K562 (cell line): ENCODE measurements at places on chromosomes 5 and 9. TPM values are rescaled to one million over a fixed set of nuclear protein-coding genes. Genes with fewer than 3 reads are reported as not detected.
A peak's percentile ranks its signal among the peaks of the same experiment; 100 is the strongest.

SLC6A3 gene
- not detected in 2 replicates for total RNA-seq

DNA sequence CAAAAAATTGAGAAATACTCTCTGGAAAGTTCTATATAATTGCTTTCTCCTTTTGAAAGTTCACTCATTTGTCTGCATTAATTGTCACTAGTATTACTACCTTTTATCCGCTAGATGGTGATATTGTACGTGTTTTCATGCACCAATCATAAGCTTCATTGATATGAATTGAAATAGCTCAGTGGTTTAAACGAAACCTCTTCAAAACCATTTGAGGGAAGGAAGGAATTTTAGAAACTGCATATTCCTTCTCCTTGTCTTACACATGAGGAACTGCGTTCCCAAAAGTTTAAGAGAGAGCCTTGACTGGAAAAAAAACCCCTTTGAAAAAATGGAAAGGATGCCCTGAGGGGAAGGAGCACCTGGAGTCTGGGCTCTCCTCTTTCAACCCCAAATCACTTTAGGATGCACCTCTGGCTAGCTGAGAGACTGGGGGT lies 98.6 kb downstream of the YTHDC2 start:
- peak; percentile 50 for DNase-seq

MYMK gene
- not detected in 2 replicates for total RNA-seq

NMUR2 gene
- total RNA-seq, result not detected in 2 replicates

DNA sequence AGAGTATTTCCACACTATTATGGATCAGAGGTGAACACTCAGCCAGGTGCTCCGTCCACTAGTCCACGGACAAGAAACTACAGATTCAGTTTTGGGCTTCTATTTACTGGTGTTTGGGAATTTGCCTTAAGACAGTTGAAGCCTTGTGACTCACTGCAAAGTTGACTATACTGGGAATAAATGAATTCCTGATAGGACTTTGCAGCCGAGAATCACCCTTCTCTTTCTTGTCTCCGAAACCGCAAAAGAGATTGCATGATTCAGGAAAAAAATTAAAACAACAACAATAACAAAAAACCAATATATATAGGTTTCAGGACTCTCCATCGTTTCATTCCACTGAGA lies 716 bp downstream of the TMEM171 start:
- DNase-seq, result no peak

GRCh38 chr5:18553269-18553668 lies 919.0 kb downstream of the TAF11L14 start:
- DNase-seq, result no peak

DNA sequence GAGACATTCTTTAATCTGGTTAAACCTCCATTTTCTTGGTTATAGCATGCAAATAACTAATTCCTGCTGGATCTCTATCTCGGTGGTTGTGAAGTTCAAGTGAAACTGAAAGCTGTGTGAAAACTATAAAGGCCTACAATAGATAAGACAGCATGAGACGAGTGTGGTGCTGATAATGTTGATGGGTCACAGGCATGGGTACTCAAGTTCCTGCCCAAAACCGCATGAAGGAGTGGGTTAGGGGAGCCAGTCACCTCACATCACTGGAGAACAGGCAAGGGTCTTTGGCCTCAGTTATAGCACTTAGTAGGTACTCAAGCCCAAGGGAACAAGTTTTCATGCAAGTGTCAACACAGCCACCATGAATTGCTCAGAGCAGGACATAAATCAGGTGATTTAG lies 16.7 kb downstream of the HMHB1 start:
- no peak for DNase-seq

IFNA21 gene
- not detected in 2 replicates for total RNA-seq

GRCh38 chr5:64074533-64074932 lies 91.1 kb upstream of the RNF180 start:
- DNase-seq, result peak; percentile 13

NUP188 gene
- total RNA-seq, result 123 and 135 TPM in 2 replicates

NR2F1-AS1 gene
- total RNA-seq, result not detected in 2 replicates

- DNase-seq, result no peak
These were observed 523.1 kb downstream of the EFNA5 start for GRCh38 chr5:107147589-107147988.

- no peak for DNase-seq
These were observed 72.7 kb upstream of the RGMB start for GRCh38 chr5:98700730-98701129.

MEIKIN gene
- not detected in 2 replicates for total RNA-seq

GRCh38 chr5:132905938-132906337 lies 32.5 kb downstream of the LEAP2 start:
- no peak for DNase-seq

PRLR gene
- total RNA-seq, result 0.02 and 0.25 TPM in 2 replicates

DNA sequence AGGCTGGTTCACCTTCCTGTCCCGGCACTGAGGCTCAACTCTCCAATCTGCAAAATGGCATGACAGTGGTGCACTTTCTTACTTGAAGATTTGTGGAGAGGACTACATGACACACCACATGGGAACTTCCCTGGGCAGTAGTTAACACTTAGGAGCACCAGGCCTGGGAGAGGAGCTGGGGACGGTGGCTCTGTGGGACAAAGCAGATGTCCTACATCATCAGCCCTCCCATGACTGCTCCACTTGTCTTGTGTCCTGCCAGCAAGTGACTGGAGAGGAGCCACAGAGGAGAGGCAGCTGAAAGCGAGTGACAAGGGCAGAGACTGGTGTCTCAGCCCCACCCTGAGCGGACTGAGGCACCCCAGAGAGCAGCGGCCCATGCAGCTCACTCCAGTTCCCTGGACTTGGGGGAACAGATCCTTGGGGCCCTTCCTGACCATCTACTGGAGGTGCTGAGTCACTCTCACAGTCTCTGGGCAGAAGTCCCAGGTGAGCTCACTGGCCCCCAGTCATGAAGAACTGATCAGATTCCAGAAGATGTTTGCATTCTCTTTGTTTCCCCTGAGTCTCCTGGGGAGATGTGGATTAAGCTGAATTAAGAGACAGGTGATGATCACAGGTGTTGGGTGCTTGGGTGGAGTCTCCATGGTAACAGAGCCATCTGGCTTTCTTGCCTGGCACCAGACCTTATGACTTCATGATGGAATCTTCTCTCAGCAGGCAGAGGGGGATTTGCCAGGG lies 13.2 kb upstream of the SLC25A48 start:
- no peak for DNase-seq

- no peak for DNase-seq
These were observed 118.9 kb downstream of the PAM start for GRCh38 chr5:102874054-102874453.

SCAI gene
- 6.9 and 9.4 TPM in 2 replicates for total RNA-seq

FCN1 gene
- total RNA-seq, result not detected in 2 replicates

GRCh38 chr5:62727861-62728260 lies 149.2 kb downstream of the LRRC70 start:
- DNase-seq, result no peak

DNA sequence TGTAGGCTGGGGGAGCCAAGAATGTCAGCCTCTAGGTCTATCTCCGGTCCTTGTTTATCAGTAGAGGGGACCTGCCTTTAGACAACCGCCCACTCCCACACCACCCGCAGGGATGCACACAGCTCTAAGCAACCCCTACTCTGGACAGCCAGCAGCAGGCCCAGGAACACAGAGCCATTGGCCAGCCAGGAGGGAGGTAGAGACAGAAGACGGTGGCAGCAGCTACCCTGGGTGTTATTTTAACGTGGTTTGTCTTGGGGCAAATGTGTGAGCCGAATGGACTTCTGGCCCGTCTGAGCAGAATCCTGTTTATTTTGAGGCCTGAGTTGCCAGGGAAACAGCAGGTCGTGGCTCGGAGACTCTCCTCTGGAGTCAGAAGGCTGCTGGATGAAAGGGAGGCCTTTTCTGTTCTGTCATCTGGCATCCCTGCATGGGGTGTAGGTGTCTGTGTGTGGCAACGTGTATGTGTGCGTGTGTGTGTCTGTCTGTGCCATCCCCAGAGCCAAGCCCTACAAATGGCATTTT lies 382 bp upstream of the FGF1 start:
- no peak for DNase-seq

- no peak for DNase-seq
These were observed 21.9 kb downstream of the STXBP1 start for GRCh38 chr9:127634021-127634420.

- DNase-seq, result no peak
These were observed 132.4 kb downstream of the EFNA5 start for GRCh38 chr5:107538331-107538730.

DNA sequence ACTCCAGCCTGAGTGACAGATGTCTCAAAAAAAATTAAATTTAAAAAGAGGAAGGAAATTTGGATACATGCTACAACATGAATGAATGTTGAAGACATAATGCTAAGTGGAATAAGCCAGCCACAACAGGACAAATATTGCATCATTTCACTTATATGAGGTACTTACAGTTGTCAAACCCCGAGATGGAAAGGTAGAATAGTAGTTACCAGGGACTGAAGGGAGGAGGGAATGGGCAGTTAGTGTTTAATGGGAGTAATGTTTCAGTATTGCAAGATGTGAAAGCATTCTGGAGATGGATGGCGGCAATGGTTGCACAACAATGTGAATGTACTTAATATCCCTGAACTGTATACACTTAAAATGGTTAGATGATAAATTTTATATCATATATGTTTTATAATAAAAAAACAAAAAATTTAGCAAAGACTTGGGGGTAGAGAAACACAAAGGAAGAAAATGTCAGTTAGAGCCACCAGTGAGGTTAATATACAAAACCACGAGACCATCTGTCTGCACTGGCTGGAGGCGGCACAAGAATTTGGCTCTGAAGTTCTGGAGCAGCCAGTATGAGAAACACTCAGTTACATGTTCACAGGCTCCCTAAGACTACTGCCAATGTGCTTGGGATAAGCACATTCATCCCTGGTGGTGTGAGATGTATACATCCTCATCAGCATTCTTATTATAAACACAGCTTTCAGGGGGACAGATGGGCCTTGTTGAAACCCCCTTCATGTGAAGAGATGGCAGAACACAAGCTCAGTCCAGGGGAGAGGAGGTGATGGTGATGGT lies 37.0 kb upstream of the RPS23 start:
- DNase-seq, result no peak

ATP10B gene
- total RNA-seq, result 0.04 and 0.07 TPM in 2 replicates

- no peak for DNase-seq
These were observed 30.5 kb upstream of the LRRC70 start for GRCh38 chr5:62547945-62548630.

- DNase-seq, result no peak
These were observed 151.0 kb upstream of the PAPPA start for GRCh38 chr9:116002624-116003023.

KCNV2 gene
- total RNA-seq, result not detected in 2 replicates

CAMK4 gene
- total RNA-seq, result 0.27 and 0.35 TPM in 2 replicates

DNA sequence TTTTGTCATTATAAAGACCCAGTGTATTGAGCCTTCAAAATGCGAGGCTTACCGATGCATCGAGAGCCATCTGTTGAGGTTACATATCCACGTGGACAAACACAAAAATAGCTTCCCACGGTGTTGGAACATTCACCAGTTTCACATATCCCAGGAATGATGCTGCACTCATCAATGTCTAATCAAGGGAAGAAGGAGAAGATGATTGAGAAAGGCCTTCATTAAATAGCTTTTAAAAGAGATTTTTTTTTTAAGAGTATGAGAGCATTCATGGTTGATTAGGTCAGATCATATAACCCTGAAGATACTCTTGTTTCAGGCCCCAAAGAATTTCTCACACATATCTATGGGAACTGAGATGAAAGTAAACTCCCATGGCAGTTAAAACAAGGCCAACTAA lies 129.4 kb downstream of the FBN2 start:
- no peak for DNase-seq

ANKS6 gene
- 72.2 and 74.5 TPM in 2 replicates for total RNA-seq

GRCh38 chr5:119743927-119744326 lies 114.6 kb downstream of the FAM170A start:
- DNase-seq, result peak; percentile 69

UBE2R2 gene
- total RNA-seq, result 20.5 and 22.5 TPM in 2 replicates

- DNase-seq, result no peak
These were observed 66.8 kb upstream of the IL7R start for GRCh38 chr5:35789732-35790456.

- DNase-seq, result peak; percentile 46
These were observed 106.3 kb upstream of the SSBP2 start for GRCh38 chr5:81856948-81857928.

ENTREP1 gene
- 0.09 TPM in 1 of 2 replicates, not detected in the other for total RNA-seq

DNA sequence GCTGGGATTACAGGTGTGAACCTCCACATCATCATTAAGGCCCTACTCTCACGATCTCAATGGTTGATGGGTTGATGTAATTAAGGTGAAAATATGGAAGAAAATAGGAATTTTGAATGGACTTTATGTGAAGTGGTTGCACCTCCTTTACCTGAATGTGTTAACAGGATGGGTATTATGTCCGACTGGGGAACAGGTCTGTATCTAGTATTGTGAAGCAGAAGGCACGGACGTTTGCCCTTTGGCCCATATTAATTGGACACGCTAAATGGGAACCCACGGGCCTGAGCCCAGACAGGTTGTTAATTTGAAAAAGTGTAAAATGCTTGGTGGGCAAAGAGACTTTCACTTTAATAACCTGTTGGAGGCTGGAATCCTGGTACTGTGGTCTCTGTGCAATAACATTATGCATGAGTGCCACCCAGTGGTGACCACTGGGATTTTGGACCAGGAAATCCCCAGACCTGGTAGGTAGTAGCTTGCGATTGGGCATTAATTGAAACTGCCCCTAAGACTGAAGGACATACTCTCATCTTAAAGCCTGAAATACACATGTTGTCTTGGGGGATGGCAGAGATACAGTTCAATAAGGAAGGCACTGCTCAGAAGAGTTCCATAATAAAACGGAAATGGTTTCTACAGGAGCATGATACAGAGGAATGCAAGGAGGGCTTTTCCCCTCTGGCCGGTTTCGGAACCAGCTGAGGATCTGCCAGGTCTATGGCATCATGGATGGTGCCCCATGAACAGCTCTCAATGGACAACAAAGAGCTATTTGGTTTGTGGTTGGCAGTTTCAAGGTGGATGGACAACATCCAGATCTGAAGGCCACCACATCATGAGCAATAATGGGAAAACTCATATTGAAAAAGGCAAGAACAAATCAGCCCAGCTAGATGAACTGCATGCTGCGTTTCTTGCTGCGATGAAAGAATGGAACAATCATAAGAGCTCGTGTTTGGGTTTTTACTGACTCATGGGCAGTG lies 26.2 kb upstream of the BICD2 start:
- DNase-seq, result peak; percentile 74

IL5 gene
- total RNA-seq, result not detected in 2 replicates

GRCh38 chr5:44809215-44809955 lies 638 bp downstream of the MRPS30 start:
- DNase-seq, result peak; percentile 56

DNA sequence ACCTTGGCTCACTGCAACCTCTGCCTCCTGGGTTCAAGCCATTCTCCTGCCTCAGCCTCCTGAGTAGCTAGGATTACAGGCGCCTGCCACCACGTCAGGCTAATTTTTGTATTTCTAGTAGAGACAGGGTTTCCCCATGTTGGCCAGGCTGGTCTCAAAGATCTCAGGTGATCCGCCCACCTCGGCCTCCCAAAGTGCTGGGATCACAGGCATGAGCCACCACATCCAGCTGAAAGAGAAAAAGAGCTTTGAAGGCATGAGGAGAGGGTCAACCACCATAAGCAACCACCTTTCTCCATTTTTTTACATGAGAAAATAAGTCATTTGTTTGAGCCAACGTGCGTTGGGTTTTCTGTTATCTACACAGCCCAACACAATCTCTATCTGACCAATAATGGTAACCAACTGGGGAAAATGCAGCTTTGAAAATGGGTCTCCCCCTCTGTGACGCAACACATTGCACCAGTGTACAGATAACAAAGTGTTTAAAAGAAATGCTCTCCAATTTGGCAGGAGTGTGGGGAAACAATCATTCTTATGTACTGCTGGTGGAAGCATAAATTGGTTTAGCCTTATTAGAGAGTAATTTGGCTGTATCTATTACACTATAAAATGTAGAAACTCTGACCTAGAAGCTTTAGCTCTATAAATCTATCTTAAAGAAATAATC lies 45.8 kb upstream of the ZBTB43 start:
- DNase-seq, result no peak

GRCh38 chr5:1251678-1252580 lies 26.7 kb downstream of the SLC6A18 start:
- DNase-seq, result peak; percentile 49
